T-helper 9 cell (primary cell): ENCODE measurements at places on chromosomes 4 and X.

DNA sequence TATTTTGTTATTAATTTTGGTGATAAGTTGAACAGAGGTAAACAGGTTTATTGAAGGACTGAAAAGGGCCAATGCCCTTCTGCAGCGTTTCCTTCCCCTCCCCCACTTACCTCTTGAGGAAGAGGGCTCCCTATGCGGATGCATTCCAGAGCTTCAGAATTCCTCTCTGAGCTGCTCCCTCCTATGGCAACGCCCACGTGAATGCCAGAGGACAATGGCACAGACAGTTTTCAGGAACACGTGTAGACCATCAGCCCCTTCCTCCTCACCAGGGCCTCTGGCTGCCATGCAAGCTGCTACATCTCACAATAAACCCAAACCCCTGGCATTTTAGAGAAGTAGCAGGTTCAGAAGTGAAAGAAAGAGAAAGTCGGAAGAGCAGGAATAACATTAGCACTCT is 127.9 kb downstream of the CHRDL1 start:
- DNase-seq, result no peak

DNA sequence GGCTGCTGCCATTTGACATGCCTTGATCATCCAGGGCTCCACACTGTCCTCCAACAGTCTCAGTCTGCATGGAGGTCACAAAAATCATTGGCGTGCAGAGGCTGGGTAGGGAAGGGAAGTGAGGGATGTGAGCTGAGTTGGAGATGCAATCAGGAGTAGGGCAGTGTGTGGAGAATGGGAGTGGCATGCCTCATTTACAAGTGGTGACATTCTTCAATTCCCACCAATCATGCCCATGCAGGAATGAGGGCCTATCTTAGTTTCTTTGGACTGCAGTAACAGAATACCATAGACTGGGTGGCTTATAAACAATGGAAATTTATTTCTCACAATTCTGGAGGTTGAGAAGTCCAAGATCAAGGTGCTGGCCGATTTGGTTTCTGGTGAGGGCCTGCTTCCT is 94.9 kb upstream of the PJA1 start:
- DNase-seq, result no peak

GRCh38 chrX:9644335-9644734 is 121.3 kb downstream of the GPR143 start:
- DNase-seq, result peak; percentile 6

GRCh38 chr4:166602068-166602467 is 632.2 kb downstream of the SPOCK3 start:
- DNase-seq, result no peak

DNA sequence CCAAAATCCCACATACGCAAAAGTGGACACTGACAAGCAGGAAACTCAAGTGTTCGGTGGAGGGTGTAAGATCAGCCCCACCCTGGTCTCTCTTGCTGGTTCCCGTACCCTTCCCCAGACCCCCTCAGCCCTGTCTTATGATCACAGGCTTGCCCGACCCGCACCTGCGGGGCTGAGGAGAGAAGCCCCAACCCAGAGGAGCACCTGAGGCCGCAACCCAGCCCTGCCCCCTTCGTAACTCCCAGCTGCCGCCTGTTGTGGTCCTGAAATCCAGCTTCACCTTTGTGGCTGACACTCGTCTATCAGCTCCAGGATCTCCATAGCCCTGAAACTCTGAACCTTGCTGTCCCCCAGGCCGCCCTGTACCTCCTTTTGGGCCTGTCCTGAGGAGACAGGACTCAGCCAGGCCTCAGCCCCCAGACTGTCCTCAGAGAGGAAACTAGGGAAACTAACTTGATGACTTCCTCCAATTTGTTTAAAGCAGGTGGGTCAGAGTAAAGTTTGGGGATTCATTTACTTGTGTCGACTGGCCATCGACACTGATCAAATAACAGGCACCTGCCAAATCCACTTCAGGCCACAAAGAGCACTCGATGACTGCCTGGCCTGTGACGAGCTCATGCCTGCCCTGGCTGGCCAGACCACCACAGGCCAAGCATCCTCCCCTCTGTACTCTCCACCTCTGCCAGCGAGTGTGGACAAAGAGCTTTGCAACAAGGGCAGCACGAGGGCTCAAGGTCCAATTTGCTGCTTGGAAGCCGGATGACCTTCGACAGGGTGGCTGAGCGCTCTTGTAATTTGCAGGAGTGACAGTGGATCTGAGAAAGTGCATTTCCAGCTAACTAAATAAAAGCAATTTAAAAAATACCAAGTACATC is 19.3 kb downstream of the DCTD start:
- DNase-seq, result no peak

DNA sequence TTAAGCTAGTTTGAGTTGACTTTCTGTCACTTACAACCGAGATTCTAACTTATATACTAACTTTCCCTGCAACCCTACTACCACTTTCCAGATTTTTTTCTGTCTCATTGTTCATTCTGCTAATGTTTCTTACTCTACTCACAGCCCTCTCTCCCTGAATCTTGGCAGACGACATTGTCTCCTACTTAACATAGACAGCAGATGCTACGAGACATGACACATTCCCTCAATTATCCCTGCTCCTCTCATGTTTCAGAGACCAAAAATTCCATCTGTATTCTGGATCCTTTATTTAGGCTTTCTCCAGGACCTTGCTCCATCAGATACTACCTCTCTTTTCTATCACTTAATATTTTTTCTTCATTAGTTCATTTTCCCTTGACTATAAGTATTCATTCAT is 379.1 kb upstream of the TEX13C start:
- DNase-seq, result no peak

GRCh38 chr4:174496631-174497432 is 25.5 kb downstream of the HPGD start:
- no peak for DNase-seq

GRCh38 chr4:27085396-27085795 is 224.8 kb downstream of the STIM2 start:
- no peak for DNase-seq

- DNase-seq, result no peak
These were observed 640.1 kb downstream of the ARAP2 start for GRCh38 chr4:35604252-35604651.

GRCh38 chr4:159906517-159906916 is 803.6 kb downstream of the RAPGEF2 start:
- no peak for DNase-seq

DNA sequence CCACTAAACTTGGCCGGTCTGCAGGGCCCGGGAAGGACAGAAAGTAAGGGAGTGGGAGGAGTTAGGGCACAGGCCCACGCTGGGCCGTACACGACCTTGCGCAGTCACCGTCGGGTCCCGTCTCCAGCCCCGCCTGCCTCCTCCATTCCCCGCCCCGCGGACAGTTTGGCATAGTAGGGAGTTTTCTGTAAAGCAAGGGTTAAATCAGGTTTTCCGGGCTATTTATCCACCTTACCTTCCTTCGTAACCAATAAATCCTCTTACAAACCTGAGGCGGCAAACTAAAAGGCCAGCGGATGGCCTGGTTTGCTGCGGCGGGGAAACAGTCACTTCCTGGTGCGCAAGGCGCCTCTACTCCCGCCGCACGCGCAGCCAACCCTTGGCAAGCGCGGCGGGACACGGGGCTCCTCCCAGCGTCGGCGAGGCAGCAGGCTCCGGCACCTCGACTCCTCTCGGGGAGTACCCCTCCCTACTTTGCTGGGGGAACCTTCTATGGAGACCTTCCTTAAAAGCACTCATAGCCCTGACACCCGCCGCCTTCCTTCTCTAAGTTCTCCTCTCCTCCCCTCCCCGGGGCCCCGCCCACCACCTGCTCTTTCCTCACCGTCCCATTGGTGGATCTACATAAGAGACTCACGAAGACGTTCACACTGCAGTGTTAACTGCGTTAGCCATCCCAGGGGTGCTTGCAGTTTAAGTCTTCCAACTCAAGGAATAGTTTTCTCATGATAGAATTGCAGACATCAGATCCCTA is at the start of gene TRMT2B:
TSS of gene TRMT2B (minus strand) at position 563 of the 754 bp plus-strand sequence. CDS start 9,822 bp downstream, outside the sequence.
- peak; percentile 64 for DNase-seq

DNA sequence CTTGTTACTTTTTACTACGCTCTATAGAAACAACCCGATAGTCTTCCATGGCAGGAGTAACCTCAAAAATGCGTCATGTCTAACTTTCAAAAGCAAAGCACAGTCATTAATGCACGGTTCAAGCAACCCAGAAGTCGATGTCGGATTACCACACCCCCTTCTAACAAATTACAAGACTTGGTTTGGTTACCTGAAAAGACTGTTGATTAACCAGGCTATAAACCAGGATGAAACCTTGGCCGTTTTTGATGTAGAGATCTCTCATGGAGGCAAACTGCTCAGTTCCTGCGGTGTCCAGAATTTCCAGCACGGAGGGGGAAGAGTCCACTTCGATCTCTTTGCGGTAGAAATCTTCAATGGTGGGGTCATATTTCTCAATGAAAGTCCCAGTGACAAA is 2.4 kb downstream of the RAP2C start:
- DNase-seq, result no peak

- no peak for DNase-seq
These were observed 219.9 kb downstream of the SHOX start for GRCh38 chrX:850471-850916.

DNA sequence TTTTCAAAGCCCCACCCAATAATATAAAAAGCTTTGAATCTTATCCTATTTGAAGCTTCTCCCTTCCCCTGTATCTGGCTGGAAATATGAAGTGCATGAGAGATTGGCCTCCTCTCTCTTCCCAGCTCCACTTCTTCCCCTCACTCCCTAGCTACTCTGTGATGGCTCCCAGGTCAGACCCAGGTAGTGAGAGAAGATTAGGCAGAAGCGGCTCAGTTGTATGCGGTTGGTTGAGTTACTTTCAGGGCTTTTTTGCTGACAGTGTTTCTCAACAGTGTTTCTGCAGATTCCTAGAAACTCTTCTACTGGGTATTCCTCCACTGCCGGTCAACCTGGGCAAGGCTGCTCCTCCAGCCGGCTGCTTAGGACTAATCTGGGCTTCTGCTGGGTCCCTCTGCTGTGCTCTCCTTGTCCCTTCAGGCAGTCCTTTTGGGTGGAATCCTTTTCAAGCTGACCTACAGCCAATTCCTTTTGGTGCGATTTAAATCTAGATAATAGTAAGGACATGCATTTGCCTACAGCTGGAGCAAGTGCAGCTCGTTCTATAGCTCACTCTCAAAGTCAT is 87.4 kb upstream of the SLC7A11 start:
- no peak for DNase-seq

DNA sequence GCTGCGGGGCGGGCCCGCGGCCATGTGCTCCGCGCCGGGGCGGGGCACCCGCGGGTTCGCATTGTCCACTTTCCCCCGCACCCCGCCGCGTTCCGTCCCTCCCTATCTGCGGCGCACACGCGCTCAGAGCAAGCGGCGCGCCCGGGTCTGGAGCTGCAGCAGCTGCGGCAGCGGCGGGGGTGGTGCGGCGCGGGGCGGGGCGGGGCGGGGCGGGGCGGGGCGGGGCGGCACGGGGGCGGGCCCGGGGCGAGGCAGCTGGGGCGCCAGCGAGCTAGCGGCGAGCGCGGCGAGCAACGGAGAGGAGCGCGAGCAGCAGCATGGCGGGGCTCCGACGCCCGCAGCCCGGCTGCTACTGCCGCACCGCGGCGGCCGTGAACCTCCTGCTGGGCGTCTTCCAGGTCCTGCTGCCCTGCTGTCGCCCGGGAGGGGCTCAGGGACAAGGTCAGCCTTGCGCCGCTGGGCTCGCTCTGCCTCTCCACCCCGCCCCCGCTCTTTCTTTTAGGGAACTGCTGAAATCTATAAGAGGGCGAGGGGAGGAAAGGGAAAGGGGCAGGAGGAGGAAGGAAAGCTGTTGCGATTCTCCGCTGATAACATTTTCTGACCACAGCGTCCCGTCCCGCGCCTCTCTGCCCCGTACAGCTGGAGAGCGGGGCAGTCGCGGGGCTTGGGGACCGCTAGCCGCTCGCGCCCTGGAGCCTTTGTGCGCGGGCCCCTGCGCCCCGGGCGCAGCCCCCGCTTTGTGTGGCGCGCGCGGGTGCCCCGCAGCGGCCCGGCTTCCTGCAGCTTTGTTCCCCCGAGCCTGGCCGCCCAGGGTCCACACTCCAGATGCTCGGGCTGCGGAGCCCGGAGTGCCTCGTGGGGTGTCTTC is at the start of gene TMEM131L:
TSS of gene TMEM131L (plus strand) at position 280 of the 868 bp plus-strand sequence. CDS start at position 318, 38 bp downstream.
- peak; percentile 63 for DNase-seq

GRCh38 chr4:14294611-14295010 is 667.1 kb upstream of the BOD1L1 start:
- DNase-seq, result no peak

DNA sequence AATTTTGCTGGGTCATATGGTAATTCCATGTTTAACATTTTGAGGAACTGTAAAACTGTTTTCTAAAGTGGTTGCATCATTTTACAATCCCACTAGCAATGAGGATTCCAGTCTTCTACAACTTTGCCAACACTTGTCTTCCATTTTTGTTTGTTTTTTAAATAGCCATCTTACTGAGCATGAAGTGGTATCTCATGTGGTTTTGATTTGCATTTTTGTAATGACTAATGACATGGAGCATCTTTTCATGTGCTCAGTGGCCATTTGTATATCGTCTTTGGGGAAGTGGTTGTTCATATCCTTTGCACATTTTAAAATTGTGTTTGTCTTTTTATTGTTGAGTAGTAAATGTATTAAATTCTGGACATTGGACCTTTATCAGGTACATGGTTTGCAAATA is 94.7 kb downstream of the TMEM131L start:
- DNase-seq, result no peak

GRCh38 chr4:144820011-144820727 is 174.2 kb downstream of the HHIP start:
- no peak for DNase-seq

- DNase-seq, result no peak
These were observed 14.2 kb downstream of the LRP2BP start for GRCh38 chr4:185381288-185382196.

DNA sequence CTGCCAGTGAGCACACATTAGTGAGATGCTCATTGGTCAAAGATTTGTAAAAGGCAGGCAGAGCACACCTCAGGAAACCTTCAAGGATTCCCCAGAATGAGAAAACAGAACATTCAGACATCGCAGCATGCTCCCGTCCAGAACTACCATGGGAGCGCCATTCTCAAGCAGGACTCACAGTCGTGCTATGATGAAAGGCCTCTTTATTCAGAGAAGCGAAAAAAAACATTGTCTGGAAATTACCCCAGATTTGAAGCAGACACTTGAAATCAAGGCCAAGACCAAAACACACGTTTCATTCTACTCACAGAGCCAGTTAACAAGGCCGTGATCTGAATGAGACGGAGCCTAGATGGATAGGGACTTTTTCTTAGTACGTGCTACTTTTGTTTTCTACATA is 961.8 kb upstream of the TENM3 start:
- no peak for DNase-seq

DNA sequence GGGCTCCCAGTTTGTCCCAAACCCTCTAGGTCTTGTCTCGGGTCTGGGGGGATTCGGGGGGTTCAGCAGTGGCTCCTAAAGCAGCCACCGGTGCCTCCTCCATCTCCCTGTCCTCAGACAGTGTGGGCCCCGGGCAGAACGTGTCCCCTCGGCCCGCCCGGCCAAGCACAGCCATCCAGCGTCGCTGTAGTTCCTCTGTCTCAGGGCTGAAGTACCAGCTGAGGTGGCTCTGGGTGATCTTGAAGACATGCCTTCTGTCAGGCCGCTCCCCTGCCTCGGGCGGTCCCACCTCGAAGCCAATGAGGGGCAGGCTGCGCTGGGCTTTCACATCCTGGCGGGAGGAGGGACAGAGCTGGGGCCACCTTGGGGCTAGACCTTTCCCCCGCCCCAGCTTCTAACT is 5.9 kb downstream of the TSR2 start:
- DNase-seq, result no peak
